Left ventricle myocardium superior (tissue), 1 donor: ENCODE measurements at places on chromosomes 6 and 20. TPM values are rescaled to one million over a fixed set of nuclear protein-coding genes. Genes with fewer than 3 reads are reported as not detected.

DNA sequence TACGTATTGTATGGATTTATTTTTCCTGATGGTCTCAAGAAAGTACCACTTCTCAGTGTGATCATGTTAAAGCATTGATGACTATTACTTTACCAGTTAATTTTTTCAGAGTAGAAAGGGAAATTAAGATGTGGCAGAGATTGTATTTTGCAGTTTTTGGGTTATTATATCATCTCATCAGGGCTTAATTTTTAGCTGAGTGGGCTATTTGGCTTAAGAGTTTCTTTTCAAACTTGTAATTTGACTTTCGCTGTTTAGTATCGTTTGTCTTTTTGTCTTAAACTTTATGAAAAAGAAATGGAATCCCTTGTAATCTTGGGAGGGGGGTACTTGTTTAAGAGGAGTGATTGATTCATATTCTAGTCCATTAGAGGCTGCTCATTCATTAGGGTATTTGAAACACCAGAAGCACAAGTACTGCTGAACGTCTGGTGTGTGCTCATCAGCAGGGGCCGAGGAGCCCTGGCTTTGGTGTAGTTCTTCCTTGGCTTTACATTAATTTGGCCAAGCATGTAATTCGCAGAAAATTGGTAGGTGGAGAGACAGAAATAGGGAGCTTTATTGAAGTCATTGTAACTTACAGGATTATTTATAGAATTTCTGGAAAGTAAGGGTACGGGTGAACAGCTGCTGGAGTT, 112.4 kb downstream of the TIAM2 start:
- no peak for DNase-seq

SHLD1 gene
- 6.9 TPM for total RNA-seq

GRCh38 chr6:53556986-53557715, 12.2 kb upstream of the GCLC start:
- no peak for DNase-seq

- no peak for DNase-seq
Observed at GRCh38 chr20:51604851-51605250, 62.3 kb upstream of the NFATC2 start.

PTK6 gene
- total RNA-seq, result not detected

MYH7B gene
- 297 TPM for total RNA-seq

- peak; percentile 98 for DNase-seq
Observed at GRCh38 chr20:46406200-46406985, at the start of gene ELMO2. ELMO2 (minus strand) TSS chr20:46406615; CDS start chr20:46394482, 12,133 bp downstream.

DNA sequence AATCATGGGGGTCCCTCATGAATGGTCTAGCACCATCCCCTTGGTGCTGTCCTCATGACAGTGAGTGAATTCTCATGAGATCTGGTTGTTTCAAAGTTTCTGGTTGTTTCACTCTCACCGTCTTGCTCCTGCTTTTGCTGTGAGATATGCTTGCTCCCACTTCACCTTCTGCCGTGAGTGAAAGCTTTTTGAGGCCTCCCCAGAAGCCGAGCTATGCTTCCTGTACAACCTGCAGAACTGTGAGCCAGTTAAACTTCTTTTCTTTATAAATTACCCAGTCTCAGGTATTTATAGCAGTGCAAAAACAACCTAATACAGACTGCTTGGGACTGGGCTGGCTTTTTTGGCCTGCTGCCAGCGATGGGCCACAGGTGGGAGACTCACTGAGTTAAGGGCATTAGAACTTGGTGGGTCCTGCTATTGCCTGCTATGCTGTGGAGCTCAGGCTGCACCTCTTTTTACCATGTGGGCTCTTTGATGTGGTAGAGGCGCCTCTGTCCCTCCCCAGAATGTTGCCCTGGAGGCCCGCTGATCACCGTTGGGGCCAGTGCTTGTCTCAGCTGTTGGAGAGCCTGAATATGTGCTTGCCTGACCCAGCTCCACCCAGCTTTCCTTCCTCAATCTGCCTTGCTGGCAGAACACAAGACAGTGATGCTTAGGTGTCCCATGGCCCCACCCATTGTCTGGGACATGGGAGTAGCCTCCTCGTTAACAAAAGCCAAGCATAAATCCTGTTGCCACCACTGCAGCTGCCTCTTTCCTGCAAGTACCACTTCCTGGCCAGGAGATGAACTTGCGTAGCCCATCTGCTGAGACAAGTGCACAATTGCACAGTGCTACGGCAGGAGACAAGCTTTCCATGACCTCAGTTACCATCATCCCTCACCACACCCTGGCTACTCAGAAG, 47.1 kb downstream of the IGF2R start:
- DNase-seq, result no peak

MMP24 gene
- total RNA-seq, result 0.45 TPM

CHRNA4 gene
- total RNA-seq, result 1.8 TPM

DNA sequence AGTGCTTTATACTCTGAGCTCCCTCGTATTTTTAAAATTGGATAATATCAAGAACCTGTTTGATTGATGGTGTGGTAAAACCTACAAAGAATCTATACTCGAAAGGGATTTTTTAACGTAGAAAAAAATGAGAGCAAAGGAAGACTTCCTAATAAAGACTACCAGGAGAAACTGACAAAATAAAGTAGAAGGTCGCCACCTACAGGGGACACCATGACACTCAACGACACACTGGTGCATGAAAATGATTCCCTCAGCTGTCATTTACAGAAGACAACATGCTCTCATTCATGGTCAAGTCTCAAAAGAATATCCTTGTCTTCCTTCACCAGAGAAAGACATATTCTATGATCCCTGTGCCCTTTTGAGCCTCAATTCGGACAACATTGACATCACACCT, 10.1 kb upstream of the NHSL1 start:
- no peak for DNase-seq

DNA sequence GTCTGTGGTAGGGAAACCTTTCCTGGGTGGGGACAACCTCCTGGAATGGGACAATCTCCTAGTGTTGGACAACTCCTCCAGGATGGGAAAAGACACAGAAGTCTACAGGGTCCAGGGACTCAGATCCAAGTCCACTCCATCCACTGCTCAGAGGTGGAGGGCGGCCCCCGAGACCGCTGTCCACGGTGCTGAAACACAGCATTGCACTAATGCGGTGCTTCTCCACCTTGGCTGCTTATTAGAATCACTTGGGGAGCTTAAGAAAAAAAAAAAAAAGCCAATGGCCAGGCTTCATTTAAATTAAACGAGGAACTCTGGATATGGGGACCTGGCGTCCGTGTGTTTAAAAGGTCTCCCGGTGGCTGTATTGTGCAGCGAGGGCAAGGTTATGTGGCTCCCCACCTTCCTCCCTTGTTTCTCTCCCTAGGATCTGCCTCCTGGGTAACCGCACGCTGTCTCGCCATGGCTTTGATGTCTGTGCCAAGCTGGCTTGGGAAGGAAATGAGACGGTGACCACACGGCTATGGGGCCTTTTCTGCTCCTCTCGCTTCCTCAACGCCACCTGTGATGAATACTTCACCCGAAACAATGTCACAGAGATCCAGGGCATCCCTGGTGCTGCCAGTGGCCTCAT, 12.0 kb downstream of the SLC12A5 start:
- DNase-seq, result peak; percentile 39

DNA sequence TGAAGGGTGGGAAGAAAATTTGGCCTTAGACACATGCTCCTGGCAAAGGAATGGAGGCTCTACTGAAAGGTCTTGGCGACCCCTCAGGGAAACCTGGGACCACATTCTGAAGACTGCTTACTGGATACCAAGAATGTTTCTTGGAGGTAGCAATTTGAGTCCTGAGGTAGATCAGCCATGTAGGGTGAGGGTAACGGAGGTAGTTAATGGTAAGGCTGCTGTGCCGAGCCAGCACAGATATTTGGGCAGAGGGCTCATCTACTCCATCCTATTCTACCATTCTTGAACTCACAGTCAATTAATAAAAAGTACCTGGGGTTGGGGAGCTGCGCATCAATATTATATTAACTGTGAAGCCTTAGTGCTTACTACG, 401 bp upstream of the PHF3 start:
- DNase-seq, result no peak

ZBP1 gene
- 0.15 TPM for total RNA-seq

- no peak for DNase-seq
Observed at GRCh38 chr6:20569000-20569610, 34.8 kb downstream of the CDKAL1 start.

DNA sequence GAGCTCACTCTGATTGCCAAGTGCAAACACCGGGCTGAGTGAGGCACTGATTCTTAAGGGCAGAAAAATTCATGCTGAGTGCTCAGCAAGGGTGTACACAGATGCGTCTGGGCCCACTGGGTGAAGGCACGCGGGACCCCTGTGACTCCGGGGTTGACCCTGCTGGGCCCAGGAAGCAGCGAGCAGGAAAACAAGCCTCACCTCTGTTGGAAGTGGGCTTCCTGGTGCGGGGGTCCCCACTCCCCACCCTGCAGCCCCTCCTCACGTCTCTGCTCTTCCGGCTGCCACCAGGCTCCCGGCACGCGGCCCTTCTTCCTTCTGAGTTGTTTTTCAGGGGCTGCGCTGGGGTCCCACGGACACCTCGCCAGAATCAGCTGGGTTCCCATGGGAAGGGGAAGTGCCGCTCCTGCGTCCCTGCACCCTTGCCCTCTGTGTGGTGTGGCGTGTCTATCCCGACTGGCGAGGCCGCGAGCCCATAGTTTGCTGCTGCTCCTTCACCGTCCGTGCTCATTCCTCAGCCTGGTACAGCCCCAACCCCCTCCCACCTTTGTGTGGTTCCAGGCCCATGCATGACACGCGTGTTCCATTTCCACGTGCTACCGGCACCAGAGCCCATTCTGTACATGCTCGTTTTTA, 80.6 kb upstream of the BHLHE23 start:
- no peak for DNase-seq

LST1 gene
- 6.9 TPM for total RNA-seq

GRCh38 chr6:119240257-119241110, 109.1 kb downstream of the MAN1A1 start:
- no peak for DNase-seq

DNA sequence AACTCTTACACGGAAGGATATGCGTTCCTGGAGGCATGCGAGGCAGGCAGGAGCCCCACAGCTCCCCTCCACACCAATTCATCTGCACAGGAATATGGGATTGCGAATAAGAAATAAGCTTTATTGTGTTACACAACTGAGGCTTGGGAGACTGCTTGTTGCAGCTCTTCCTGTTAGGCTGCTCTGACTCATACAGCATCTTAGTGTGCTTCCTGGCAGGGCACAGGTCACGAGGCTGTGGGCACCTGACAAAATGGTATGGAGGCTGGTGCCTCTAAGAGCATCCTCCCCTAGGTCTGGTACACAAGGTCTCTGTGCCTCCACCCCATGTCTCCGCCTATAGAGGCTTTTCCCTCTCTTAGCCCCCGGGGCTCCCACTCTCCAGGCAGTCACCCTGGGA, 6.8 kb downstream of the SLC22A3 start:
- DNase-seq, result no peak

DNA sequence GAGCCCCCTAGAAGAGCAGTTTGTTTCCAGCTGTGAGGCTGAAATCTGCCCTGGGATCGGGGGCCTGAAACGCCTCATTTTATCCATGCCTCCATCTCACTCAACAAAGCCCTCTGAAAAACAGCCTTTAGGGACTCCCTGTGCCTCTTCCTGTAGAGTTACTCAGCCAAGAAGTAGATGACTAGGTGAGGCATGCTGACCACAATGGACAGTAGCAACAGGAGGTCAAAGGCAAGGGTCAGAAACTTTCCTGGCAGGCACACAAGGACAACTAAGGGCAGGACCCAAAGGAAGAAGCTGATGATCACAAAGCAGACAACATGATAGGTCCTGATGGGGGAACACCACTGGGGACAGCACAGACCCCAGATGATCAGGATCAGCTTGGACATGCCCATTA, 12.8 kb downstream of the MAS1L start:
- no peak for DNase-seq

- DNase-seq, result no peak
Observed at GRCh38 chr6:135181333-135182070, 394 bp downstream of the MYB start.

ATP9A gene
- total RNA-seq, result 21.2 TPM

- DNase-seq, result no peak
Observed at GRCh38 chr6:91497770-91498169, 910.9 kb upstream of the MAP3K7 start.

- no peak for DNase-seq
Observed at GRCh38 chr6:53398247-53399026, 49.7 kb upstream of the ELOVL5 start.

ADGB gene
- not detected for total RNA-seq

DNA sequence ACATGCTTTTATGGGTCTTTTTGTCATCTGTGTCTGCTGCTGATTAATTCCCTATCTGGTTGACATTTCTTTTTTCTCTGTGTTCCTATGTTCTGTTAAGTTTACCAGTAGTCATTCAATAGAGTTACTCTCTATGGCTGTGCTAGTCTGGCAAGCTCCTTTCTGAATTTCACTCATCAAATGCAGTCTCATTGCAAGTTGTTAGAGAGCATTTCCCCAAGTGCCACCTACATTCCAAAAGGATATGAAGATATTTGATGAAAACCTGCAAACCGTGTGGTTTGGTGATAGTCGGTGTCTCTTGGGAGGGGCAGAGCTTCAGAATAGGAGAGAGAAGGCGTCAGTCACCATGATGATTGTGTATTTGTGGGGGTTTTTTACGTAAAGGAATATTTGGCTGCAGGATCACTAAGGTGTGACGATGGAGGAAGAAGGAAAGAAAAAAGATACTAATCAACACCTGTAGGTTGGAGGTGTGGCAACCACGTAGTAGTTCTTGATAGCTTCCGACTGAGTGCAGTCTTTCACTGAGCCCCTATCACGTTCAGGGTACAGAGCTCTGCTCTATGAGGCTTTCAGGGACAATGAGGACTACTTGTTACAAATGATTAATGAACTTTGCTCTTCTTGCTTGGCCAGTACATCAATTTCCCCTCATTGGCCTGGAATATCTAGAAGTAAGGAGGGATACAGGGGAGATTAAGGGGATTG, 73.1 kb upstream of the TNFAIP3 start:
- no peak for DNase-seq

DNA sequence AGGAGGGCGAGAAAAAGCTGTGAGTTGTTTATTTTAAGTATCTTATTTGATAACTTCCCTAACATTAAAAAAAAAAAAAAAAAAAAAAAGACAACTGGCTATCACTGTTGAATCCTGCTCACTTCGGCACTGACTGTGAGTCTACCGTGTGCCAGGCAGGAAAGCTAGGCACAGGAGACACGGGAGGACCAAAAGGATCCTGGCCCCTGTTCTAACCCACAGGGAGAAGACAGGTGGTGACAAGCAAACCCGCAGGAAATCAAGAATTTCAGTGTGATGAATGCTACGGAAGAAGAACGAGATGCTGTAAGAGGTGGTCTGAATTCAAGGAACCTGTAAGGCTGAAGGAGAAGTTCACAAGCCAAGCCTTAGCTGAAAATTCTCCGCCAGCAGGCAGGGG, 94.7 kb upstream of the NFATC2 start:
- no peak for DNase-seq

DNA sequence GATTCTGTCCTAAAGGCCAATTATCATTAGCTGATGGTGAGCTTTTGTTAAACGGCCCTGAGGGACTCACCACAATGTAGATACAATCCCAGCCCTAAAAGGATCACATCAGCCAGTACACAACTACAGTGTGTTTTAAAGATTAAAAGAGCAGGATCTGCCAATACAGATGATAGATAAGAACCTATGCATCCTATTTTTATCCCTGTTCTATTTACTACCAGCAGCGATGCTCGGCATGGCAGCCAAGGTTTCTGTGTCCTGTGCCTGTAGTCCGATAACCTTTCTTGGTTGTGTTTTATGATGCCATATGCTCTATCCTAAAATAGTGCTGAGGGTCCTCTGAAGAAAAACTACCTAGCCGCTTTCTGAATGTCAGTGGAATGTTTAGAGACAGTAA, 289.4 kb downstream of the PHACTR1 start:
- DNase-seq, result no peak

UNC5CL gene
- total RNA-seq, result 0.20 TPM

PRSS35 gene
- total RNA-seq, result 0.12 TPM
